CD8-positive, alpha-beta memory T cell (primary cell): ENCODE measurements at places on chromosomes 12 and 14.

DNA sequence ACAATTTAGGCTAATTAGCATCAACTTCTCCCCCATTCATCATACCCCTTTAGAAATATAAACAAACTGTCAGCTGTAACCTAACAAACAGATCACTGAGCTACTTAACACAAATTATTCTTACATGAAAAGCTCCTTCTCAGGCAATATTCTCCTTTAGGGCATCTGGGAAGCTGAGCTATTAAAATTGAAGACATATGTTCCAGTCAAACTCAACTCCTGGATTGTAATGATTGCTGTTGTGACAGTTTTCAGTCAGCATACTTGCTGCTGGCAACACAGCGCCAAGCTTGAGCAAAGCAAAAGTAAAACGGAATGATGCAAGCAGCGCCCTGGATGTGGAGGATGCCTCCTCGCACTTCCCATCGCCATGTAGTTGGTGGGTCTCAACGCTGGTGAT, 82.4 kb downstream of the SLC25A21 start:
- H3K27me3 ChIP-seq: no peaks in the 10 kb centered on the region
- H3K27ac ChIP-seq: no peak overlapping the region
- H3K4me1 ChIP-seq: no peaks in the 10 kb centered on the region
- no peak for DNase-seq
- no peaks in the 10 kb centered on the region for H3K36me3 ChIP-seq

GRCh38 chr14:100406505-100407131, 83.5 kb downstream of the SLC25A47 start:
- H3K4me3 ChIP-seq: peak overlapping the region; percentile 23
- peak overlapping the region; percentile 48 for H3K27ac ChIP-seq
- H3K36me3 ChIP-seq: no peaks in the 10 kb centered on the region
- H3K27me3 ChIP-seq: no peaks in the 10 kb centered on the region

- H3K27me3 ChIP-seq: no peaks in the 10 kb centered on the region
- no peaks in the 10 kb centered on the region for H3K36me3 ChIP-seq
- no peak overlapping the region for H3K4me3 ChIP-seq
- no peak overlapping the region for H3K27ac ChIP-seq
Observed at GRCh38 chr12:52829986-52830770, 3.9 kb downstream of the KRT79 start.

- no peak overlapping the region for H3K4me3 ChIP-seq
- DNase-seq: no peak
- no peak overlapping the region for H3K27ac ChIP-seq
- no peaks in the 10 kb centered on the region for H3K27me3 ChIP-seq
- no peaks in the 10 kb centered on the region for H3K4me1 ChIP-seq
- H3K36me3 ChIP-seq: no peaks in the 10 kb centered on the region
Observed at GRCh38 chr14:26328791-26329190, 269.0 kb downstream of the NOVA1 start.

DNA sequence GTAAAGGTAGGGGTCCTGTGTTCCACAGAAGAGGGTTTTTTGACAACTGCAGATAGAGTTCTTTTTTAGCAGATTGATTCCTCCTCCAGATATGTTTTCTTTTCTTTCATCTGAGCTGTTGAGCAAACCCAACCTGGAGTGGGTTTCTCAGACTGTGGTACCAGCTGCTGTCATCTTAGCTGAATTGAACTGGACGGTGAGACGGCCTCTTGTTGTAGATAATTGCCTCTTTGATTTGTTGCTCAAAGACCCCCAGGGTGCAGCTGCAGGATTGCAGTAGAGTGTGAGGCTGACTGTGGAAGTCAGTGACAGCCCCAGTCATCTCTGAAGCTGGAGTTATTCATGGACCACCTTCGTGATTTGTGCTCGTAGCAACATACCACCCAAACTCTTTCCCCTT, 317.7 kb downstream of the AACS start:
- no peaks in the 10 kb centered on the region for H3K27me3 ChIP-seq
- no peak for DNase-seq
- H3K36me3 ChIP-seq: no peaks in the 10 kb centered on the region
- H3K27ac ChIP-seq: no peak overlapping the region

DNA sequence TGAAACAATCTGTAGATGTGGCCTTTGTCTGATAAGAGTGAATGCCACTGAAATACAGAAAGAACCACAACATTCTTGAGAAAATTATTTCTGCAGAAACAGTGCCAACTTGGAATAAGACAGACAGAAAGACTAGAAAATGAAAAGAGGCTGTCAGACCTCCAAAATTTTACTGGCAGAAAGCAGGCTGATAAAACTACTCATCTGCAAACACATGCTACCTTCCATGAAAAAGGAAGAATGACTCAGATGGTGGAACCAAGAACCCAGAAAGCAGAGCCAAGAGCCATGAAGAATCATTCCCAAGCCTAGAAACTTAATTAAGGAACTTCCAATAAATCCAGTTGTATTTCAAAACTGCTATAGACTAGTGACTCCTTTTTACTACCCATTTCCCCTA, 31.9 kb upstream of the OSBPL8 start:
- no peaks in the 10 kb centered on the region for H3K36me3 ChIP-seq
- DNase-seq: no peak
- no peaks in the 10 kb centered on the region for H3K4me1 ChIP-seq
- no peaks in the 10 kb centered on the region for H3K27me3 ChIP-seq
